Breast epithelium (tissue), 4 donors: ENCODE measurements at places on chromosomes 4 and X. TPM values are rescaled to one million over a fixed set of nuclear protein-coding genes. Genes with fewer than 3 reads are reported as not detected.

- H3K4me1 ChIP-seq = no peaks in the 10 kb centered on the region
- no peak overlapping the region for H3K27ac ChIP-seq
- no peak overlapping the region for H3K4me3 ChIP-seq
- H3K36me3 ChIP-seq = no peaks in the 10 kb centered on the region
Measured at GRCh38 chr4:124768596-124769365, 56.2 kb upstream of the ANKRD50 start.

GRCh38 chr4:114281164-114281960 is 301.9 kb upstream of the ARSJ start:
- no peak overlapping the region for H3K4me3 ChIP-seq
- no peak for DNase-seq
- no peaks in the 10 kb centered on the region for H3K4me1 ChIP-seq
- H3K36me3 ChIP-seq = no peaks in the 10 kb centered on the region

Gene CXXC4
- total RNA-seq = 0.32 TPM

Gene NXF2B
- not detected for total RNA-seq

DNA sequence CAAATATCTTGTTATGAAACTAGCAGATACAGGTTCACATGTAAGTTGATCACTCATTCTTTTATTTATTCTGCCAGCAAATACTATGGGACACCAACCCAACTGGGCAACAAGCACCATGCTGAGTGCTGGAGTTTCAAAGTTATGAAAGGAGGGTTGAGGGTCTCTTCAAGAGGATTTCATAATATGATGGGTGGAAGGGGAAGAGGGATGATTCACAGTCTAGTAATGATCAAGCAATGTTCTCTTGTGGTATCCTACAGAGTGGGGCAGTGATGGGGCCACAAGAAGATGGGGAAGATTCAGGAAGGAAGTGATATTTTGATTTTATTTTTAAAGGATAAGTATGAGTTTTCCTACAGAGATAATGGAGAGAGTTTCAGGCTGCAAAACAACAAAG is 46.2 kb upstream of the TXK start:
- H3K4me3 ChIP-seq = no peak overlapping the region
- H3K27ac ChIP-seq = no peak overlapping the region
- no peak for DNase-seq
- H3K27me3 ChIP-seq = no peaks in the 10 kb centered on the region
- H3K4me1 ChIP-seq = no peaks in the 10 kb centered on the region

DNA sequence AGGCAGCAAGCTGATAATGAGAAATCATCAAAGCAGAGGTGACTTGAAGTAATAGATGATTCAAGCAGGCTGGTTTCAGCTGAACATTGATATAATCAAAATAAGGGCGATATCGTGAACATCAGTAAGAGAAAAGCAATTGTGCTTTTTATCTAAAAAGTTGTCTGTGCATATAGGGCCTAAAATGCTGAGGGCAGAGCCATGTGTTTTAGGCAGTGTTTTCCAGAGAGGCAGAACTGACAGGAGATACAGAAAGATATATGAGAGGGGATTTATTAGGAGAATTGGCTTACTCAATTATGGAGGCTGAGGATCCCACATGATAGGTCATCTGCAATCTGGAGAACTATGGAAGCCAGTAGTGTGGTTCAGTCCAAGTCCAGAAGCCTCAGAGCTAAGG is 136.5 kb upstream of the NPY2R start:
- H3K27ac ChIP-seq = no peak overlapping the region
- no peaks in the 10 kb centered on the region for H3K36me3 ChIP-seq
- DNase-seq = no peak

DNA sequence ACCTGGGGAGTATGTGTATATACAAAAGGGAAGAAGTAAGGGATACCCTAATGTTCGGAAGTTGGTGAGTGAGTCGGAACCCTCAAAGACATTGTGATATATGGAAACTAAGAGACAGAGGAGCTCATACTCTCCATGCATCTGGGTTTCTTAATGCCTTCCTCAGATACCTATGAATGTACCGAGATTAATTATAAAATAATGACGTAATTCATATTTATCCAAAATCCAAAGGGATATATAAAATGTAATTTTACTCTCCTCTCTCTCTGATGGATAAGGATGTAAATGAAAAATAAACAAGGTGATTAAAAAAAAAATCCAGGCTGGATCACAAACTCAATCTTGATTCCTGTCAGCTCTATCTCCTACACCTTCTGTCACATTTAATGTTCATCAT is 275.9 kb upstream of the FAM241A start:
- H3K36me3 ChIP-seq = no peaks in the 10 kb centered on the region
- no peak overlapping the region for H3K4me3 ChIP-seq
- H3K27me3 ChIP-seq = no peaks in the 10 kb centered on the region

- no peak overlapping the region for H3K4me3 ChIP-seq
- no peaks in the 10 kb centered on the region for H3K4me1 ChIP-seq
- H3K27me3 ChIP-seq = no peaks in the 10 kb centered on the region
- no peaks in the 10 kb centered on the region for H3K36me3 ChIP-seq
- no peak overlapping the region for H3K27ac ChIP-seq
Measured at GRCh38 chrX:121546317-121546716, 498.9 kb downstream of the GLUD2 start.
